ENCODE measurements at places on chromosomes 11 and 22.

GRCh38 chr11:2987881-2988861, 4.0 kb downstream of the NAP1L4 start:
- no peak for DNase-seq

GRCh38 chr22:44159221-44159620, 21.5 kb upstream of the PARVG start:
- DNase-seq, result no peak

DNA sequence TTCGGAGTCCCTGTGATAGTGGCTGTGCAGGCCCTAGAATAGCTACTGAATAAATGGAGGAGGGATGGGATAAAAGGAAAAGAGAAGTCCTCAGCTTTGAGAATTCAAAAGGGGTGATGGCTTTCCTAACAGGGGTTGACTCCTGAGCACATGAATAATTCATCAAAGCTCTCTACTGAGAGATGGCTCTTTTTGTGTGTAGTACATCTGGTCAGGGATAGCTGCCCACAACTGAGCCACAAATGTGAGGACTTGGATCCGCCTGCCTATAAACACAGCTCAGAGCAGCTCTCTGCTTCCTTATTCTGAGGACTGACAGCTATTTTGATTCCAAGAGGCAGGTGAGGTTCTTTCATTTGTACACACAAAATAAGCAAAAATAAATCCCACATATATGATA, 82.3 kb downstream of the USP35 start:
- no peak for DNase-seq

DNA sequence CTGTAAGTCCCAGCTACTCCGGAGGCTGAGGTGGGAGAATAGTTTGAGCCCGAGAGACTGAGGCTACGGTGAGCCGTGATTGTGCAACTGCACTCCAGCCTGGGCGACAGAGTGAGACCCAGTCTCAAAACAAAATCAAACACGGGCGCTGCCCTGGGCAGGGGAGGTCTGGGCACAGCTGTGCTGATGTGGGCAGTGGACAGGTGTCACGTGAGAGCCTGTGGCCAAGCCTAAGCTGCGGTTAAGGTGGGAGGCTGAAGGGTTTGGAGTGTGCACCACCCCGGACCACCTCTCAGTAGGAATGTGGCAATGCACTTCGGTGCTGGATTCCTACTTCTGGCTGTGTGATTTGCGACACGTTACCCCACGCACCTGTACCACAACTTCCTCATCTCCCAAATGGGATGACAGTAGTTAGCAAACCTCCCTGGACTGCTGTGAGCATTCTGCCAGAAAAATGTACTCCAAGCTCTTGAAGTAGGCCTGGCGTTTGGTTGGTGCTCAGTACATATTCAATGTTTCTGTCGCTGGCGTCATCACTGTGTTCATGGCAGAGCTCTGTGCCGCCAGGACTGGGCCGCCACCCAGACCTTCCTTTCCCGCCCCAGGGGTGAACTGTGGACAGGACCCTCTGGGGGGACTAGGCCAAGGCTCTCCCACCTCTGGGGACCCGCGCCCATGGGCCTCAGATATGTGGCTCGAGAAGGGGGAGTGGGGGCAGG, 807 bp upstream of the ZNF74 start:
- DNase-seq, result peak; percentile 74

GRCh38 chr11:87144252-87144651, 106.5 kb downstream of the TMEM135 start:
- no peak for DNase-seq

GRCh38 chr11:2838091-2838490, 47.5 kb downstream of the CDKN1C start:
- DNase-seq, result no peak

GRCh38 chr11:119706887-119707286, 22.1 kb downstream of the NECTIN1 start:
- no peak for DNase-seq

- DNase-seq, result no peak
These were observed 103.4 kb upstream of the OLFML1 start for GRCh38 chr11:7381937-7382336.

GRCh38 chr11:20159466-20160381, 551 bp downstream of the DBX1 start:
- no peak for DNase-seq

DNA sequence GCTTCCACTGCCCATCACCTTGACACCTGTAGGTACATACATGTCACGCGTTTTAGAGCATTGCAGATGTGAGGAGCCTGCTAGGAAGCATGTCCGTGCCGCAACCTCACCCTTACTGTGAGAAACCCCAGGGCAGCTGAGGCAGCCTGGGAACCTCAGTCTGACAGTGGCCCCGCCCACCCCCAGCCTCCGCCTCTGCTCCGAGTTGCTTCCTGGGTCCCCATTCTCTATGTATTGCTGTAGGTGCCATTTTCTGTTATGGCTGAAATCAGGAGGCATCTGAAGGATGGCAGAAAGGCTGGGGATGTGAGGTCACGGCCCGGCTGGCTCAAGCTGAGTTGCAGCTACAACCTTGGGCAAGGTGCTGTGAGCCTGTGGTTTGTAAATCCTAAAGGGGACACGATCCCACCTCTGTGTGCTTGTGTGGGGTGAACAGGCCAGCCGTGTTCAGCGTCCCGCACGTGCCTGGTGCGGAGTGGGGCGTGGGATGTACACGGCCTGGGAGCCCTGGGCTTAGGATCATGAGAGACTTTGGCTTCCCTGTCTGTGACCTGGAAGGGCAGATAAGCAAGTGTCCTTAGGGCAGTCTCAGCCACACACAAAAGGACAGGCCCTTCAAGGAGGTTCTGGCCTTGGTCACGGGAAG, 102.7 kb downstream of the PHF21B start:
- no peak for DNase-seq

DNA sequence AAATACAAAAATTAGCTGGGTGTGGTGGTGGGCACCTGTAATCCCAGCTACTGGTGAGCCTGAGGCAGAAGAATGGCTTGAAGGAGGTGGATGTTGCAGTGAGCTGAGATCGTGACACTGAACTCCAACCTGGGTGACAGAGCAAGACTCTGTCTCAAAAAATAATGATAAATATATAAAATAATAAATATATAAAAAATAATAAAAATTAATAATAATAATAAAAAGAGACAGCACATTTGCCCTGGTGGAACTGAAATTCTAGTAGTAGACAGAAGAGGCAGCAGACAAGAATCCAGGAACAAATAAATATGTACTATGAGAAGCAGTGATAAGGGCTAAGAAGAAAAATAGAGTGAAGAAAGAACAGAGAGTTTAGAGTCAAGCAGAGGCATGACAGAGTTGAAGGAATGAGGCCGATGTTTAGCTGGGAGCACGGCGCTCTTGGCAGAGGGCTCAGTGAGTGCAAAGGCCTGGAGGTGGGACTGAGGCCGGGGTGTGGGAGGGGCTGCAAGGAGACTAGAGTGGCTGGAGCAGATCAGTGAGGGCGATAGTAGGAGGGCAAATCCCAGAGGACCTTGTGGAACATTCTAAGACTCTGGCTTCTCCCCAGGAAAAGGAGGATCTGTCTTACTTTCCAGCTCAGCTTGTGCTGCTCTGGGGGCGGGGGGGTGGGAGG, 410.3 kb downstream of the MN1 start:
- no peak for DNase-seq

- DNase-seq, result no peak
These were observed 736.0 kb downstream of the NELL1 start for GRCh38 chr11:21405422-21405821.

DNA sequence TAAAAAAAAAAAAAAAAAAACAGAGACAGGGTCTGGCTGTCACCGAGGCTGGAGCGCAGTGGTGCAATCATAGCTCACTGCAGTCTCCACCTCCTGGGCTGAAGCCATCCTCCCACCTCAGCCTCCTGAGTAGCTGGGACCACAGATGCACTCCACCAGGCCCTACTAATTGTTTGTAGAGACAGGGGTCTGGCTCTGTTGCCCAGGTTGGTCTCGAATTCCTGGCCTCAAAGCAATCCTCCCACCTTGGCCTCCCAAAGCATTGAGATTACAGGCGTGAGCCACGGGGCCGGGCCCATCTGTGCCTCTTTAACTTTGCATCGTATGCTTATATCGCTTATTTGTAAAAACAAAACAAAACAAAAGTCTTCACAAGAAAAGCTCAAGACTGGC, 3.1 kb downstream of the CPT1A start:
- DNase-seq, result no peak

DNA sequence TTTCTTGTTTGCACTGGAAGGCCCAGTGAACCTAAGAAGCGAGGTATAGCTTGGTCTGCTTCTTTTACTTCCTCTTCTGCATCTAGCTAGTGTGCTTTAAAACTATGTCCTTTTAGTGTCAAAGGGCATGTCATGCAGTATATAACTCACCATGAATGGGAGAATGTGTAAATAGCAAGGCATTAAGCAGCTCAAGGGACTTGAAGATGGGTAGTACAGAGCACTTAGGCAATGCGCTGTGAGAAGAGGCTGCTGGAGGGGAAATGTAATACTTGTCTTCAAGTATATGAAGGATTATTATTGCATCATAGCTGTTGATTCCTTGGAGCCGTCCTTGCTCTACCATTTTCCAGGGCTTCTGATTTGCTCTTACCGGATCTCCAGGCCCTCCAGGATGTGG, 7.6 kb downstream of the MAML2 start:
- DNase-seq, result no peak

DNA sequence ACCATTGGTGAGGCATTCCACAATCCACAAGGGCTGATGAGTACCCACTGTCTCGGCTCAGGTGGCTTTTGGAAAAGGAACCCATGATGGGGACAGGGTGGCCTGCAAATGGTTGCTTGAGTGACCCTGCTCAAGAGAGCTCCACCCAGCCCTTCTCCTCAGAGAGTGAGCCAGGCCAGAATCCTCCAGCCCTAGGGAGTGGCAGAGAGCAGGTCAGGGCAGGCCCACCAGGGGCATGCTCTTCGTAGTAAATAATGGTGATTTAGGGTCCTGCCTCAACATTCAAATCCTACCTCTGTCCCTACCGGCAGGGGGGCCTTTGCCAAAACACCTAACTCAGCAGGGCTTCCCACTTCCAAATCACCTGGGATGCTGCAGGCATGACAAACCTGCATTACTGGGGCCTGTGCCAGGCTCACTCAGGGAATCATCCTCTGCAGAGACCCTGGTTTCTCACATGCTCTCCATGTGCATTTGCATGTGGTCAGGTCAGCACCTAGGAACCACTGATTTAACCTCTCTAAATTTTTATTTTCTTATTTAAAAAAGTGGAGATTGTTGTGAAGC, 17.3 kb upstream of the TP53I11 start:
- no peak for DNase-seq

DNA sequence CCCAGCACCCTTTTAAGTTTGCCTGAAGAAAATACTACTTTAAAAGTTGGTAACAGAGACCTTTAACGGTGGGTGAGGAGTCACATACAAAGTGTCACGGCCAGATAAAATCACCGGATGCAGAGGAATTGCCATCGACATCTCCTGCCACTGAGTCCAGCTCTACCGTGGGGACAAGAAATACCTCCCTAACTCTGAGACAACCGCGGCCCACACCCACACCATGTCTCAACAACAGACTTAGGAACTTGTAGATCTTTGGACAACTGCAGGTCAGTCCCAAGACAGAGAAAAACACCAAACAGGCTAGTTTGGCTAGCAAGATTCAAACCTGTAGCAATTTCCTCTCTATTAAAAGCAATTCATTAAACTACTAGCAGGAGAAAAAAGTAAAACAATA, 669 bp downstream of the ETS1 start:
- no peak for DNase-seq

DNA sequence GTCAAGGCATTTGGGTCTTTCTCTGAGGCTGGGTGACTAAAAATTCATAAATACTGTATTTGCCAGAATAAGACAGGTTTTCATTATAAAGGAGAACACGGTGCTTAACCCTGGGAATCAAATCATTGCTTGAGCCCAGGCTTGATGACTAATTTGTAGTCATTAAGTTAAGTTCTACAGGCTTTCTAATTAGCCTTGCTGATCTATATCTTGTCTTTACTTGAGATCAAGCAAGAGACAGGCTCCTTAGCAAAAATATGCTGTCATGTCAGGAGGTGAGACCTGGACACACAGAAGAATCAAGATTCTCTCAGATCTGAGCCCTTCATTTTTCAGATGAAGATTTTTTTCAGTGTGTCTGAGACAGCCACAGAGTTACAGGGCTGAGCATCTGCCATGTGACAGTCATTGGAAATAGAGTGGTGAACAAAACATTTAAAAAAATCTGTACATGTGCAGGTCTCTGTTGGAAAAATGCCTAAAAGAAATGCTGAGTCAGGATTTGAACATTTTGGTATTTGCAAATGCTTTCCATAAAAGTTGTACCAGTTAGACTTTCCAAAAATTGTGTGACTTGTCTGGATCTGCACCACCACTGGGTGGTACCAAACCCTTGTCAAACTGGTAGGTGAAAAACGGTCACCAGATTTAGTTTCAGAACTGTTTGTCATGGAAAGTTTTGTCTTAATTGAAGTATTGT, 14.6 kb downstream of the ACAT1 start:
- peak; percentile 10 for DNase-seq

DNA sequence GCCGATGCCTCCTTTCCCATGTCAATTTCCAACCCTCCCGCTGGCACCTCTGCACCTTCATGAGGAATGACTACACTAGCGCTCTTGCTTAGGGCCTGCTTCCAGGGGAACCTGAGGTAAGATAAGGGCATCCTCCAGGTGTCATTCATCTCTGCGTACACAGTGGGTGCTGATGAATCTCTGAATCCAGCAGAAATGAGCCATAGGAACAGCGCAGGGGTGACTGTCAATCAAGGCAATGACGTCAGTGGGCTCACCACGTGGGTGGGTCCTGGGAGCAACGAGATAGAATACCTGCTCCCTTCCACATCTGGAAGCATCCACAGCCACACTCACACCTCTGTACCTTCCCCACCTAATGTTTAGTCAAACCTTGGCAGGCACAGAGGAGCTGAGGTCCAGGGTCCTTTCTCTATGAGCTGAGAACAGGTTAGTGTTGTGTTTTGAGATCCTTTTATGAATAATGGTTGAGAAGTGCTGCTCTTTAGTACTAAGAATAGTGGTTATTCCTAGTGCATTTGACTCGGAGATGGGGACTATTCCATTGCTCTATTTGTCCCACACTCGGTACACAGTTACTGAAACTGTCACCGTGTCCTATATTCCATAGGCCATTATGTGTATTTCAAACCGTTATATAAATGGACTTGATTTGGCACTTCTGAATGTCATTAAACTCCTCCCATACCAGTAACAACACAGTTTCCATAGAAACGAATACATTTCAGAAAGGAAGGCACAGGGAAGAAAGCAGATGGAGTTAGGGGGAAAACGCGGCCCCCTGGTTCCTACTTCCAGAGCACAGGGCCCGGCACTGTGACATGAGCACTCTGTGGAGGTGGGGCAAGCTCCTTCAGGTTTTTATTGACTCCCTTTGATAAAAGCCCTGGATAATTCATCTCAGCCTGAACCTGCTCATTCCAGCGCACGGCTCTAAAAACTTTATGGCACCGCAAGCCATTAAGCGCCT, 193.4 kb downstream of the ST3GAL4 start:
- no peak for DNase-seq

GRCh38 chr11:83473743-83474142, 187.6 kb upstream of the CCDC90B start:
- DNase-seq, result no peak
